ENCODE measurements at places on chromosomes 2 and 18.

DNA sequence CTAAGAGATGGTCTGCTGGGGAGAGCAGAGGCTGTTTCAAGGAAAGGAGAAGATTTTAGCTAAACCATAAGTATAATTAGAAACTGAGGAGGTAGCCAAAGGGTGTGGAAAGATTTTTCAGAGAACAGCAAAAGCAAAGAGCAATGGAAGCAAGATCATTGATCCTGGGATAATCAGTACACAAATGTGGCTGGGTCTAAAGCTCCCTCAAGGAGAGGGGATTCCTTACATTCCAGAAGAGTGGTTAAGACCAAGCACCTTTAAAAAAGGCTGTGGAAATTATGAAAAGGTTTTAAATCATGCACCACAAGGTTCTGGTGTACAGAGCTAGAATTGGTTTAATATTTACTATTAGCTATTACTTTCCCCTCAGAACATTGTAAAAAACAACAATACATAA is 246.0 kb upstream of the UBE2E3 start:
- DNase-seq = no peak

DNA sequence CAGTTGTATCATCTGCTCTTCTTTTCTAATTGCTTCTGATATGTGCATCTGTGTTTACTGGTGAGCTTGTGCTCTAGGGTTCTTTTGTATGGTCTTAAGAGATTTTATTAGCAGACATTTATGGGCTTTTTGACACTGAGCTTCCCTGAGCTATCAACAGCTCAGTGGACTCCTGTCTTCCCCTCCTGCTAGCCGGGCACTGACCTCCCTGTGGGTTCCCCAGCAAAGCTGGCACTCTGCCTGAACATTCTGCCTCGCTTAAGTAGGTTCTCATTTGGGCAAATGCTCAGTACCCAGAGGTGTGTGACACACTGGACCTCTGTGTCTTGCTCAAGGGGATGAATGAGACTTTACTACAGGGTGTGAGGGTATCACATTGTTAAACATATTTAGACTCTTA is 15.8 kb downstream of the TRAF3IP1 start:
- DNase-seq = no peak

DNA sequence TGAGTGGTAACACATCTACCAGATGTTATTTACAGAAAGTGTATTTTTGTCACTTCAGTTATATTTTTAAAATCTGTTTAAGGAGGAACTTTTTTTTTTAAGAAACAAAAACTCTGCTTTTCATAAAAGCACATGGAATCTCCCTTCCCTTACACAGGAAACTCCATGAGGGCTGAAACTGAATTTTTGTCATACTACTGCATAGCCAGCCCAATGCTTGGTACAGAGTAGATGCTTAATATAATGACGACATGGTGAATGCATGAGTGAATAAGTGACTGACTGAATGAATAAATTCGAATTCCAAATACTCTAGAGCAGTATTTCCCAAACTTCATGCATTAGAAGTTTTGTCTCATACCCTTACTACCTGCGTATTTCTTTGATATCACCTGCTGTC is 86.5 kb downstream of the ROCK2 start:
- no peak for DNase-seq

- no peak for DNase-seq
Measured at GRCh38 chr18:73646196-73646595, 501.4 kb downstream of the FBXO15 start.

GRCh38 chr2:28717339-28717758 is 34.3 kb upstream of the PPP1CB start:
- DNase-seq = peak; percentile 34

- no peak for DNase-seq
Measured at GRCh38 chr2:16038621-16039020, 98.3 kb downstream of the MYCN start.

DNA sequence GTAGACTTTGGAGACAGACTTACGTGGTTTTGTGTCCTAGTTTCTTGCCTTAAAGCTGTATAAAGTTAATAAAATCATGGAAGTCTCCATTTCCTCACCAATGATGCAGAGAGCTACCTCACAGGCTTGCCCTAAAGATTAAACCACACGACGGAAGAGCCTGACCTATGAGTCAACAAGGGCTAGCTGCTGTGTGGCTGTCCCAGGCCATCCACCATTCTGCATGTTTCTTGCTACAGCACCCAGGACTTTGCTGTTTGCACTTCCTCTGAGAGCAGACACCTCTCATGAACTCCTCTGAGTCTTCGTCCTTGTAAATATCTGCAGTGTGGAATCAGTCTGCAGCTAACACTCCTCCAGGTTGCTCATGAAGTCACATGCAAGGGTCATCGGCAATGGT is 160.0 kb upstream of the TRIB2 start:
- no peak for DNase-seq

DNA sequence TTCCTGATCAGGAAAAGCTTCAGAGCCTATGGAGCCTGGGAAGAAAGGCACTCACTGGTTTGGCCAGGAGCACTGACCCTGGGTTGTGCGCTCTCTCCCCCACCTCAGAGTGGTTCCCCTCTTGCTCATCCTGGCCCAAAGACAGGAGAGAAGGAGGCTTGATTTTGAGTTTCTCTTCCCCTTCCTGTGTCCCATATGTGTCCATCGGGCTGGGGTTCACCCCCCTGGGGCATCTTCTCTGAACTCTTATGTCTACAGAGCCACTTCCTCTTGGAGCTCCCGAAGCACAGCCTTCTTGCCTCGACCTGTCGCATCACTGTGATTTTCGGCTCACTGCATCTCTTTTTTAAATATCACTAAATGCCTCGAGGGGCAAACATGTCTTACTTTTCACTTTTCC is 692.3 kb downstream of the RNF144A start:
- no peak for DNase-seq

GRCh38 chr18:67518566-67518965 is 2.0 kb upstream of the DSEL start:
- no peak for DNase-seq
